NCI-H1417 treated with DMSO at 0.1 percent for 48 hours (cell line): ENCODE measurements at places on chromosomes 2 and 18.

GRCh38 chr18:48781163-48781987, 169.4 kb downstream of the SMAD7 start:
- no peak for DNase-seq

- DNase-seq, result no peak
These were observed 36.0 kb upstream of the TEX51 start for GRCh38 chr2:126862730-126863129.

- DNase-seq, result no peak
These were observed 45.4 kb upstream of the TAF1B start for GRCh38 chr2:9797681-9798556.

- no peak for DNase-seq
These were observed 238.5 kb upstream of the FBXO11 start for GRCh38 chr2:48144777-48145176.

GRCh38 chr2:183991968-183992367, 606.4 kb upstream of the ZNF804A start:
- no peak for DNase-seq

- no peak for DNase-seq
These were observed 75.0 kb upstream of the SLC1A4 start for GRCh38 chr2:64914247-64914646.

GRCh38 chr2:2797797-2798196, 466.7 kb upstream of the MYT1L start:
- no peak for DNase-seq

- no peak for DNase-seq
These were observed 45.1 kb downstream of the TET3 start for GRCh38 chr2:74029714-74030397.

GRCh38 chr2:172230889-172231401, 128.2 kb upstream of the DLX2 start:
- no peak for DNase-seq

- no peak for DNase-seq
These were observed 33.1 kb upstream of the MBP start for GRCh38 chr18:77165503-77166188.

GRCh38 chr2:14944562-14945346, 312.2 kb downstream of the LRATD1 start:
- no peak for DNase-seq

DNA sequence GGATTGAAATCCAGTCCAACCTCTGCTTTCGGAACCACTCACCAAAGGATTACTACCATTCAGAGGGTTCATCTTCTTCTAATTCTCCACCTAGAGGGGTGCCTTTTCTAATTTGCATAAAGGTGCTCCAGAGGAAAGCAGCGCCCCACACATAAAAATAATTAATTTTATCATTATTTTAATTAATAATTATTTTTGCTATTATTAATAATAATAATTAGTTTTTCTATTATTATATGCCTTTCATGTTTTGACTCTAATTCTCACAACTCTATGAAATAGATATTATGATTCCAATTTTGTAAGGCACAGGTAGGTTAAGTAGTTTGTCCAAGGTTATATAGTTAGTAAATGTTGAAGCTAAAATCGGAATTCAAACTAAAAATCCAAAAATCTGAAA, 51.9 kb downstream of the UNC80 start:
- no peak for DNase-seq

DNA sequence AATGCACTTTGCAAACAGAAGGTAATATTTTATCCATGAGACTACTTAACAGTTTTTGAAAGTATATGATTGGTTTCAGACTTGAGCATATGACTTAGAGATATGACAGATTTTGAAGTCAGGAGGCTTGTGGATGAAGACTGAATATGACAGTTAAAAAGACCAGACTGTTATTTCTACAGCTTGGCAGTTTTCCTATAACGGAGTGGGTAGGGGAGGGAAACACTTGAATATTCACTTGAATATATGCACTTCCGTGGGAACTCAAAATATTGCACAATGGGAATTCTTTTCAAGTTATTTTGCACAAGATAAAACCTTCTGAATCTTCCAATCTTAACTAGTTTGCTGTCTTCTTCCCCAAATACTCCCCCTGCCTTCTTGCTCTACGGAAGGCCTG, 64.6 kb upstream of the ACKR3 start:
- DNase-seq, result no peak

DNA sequence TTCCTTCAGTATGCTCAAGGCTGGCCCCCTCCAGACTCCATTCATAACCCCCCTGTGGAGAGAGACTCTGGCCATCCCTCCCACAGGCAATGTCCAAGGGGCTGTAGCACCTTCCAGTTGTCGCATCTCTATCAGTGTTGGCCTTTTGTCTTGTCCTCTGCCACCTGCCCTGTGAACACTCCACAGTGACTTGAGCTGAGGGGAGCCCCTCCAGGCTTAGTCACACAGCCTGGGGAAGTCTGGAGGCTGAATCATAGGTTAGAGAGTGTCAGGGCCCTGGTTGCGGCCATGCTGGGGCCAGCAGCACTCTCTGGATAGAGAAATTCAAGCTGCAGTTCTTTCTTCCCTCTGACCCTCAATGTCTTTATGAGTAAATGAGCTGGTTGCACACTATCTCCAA, 64.7 kb downstream of the GYPC start:
- DNase-seq, result no peak

DNA sequence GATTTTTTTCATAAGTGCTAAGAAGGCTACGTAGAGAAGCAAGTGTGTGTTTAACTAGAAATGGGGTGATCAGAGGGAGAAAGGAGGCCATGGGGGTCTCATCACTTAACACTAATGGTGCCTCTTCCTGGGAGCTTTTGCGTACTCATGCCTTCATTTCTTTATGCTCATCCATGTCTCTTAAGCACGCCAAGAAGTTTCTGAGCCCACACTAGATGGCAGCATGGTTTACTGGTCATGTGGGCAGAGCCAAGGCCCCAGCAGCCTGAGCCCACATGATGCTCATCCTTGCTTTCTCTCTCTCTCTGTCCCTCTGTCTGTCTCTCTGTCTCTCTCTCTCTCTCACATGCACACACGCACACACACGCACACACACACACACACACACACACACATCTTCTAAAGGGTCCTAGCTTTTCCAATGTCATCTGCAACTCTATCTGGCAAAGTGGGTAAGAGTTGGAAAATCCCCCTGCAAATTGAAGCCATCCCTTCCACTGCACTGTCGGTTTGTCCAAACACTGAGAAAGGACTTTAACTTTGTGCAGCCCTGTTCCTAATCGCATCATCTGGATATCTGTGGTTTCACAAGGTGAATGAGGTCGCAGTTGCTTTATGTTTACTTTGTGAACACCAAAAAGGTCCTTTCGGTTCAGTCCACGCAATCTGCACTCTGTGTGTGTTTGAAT, 137.1 kb upstream of the CCDC68 start:
- DNase-seq, result no peak

DNA sequence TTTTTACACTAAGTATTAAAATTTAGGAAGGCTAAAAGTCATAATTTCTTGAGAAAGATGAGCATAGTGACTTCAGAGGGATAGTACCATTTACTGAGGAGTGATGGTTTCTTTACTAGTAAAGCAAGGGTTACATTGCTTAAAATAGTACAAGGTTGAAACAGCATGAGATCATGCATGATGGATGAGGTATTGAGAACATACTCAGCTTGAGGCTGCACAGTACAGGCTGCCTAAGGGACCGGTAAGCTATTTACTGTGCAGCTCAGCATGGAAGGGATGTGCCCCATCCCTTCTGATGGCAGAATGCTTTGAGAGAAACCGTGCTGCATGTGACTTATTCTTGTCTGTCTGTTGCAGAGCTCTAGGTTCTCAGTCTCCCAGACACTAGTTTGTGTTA, 122.1 kb downstream of the EML6 start:
- DNase-seq, result no peak

DNA sequence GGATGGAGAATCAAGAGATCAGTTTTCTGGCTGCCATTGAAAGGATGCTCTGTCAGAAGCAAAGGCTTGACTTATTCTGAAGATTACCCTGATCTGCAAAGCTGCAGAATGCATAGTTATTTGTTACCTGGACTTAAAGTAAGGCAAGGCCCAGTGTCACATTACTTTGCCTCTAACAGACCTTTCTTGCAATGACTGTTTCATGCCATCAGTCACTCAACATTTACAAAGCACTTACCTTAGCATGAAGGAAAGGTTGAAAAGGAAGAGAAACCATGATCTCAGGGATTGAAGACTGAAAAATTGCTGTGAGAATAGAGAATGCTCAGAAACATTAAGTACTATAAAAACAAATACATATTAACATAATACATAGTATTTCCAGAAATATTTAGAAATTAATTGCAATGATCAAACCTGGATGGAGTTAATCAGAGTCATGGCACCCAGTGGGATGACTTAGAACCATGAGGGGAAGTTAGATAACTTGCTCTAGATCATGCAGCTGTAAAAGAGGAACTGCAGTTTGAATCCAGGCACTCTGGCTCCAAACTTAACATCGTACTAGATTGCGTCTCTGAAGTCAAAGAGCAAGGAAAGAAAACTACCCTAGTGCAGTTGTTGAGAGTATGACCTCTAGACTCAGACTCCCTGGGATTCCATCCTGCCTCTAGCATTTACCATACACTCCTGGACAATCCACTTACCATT, 26.5 kb upstream of the FAM117B start:
- no peak for DNase-seq

- no peak for DNase-seq
These were observed 6.2 kb downstream of the MRPS5 start for GRCh38 chr2:95115418-95115817.

GRCh38 chr2:143162123-143162837, 33.1 kb downstream of the ARHGAP15 start:
- DNase-seq, result no peak

DNA sequence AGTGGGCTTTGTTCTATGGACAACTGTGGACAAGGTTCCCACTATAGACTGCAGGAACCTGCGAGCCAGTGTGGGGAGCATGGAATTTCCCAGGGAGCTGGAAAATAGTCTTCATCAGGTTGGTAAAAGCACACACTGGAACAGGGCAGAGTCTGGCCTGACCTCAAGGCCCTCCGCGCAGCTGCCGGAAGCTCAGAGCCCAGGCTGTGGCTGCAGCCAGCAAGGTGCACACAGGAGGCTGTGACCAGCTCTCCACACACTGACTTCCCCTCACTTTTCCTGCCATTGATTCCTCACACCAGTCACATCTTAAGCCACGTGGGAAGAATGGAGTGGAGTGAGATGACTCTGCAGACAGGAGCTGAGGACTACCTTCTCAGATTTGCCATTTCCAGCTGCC, 19.1 kb downstream of the MAL start:
- no peak for DNase-seq

DNA sequence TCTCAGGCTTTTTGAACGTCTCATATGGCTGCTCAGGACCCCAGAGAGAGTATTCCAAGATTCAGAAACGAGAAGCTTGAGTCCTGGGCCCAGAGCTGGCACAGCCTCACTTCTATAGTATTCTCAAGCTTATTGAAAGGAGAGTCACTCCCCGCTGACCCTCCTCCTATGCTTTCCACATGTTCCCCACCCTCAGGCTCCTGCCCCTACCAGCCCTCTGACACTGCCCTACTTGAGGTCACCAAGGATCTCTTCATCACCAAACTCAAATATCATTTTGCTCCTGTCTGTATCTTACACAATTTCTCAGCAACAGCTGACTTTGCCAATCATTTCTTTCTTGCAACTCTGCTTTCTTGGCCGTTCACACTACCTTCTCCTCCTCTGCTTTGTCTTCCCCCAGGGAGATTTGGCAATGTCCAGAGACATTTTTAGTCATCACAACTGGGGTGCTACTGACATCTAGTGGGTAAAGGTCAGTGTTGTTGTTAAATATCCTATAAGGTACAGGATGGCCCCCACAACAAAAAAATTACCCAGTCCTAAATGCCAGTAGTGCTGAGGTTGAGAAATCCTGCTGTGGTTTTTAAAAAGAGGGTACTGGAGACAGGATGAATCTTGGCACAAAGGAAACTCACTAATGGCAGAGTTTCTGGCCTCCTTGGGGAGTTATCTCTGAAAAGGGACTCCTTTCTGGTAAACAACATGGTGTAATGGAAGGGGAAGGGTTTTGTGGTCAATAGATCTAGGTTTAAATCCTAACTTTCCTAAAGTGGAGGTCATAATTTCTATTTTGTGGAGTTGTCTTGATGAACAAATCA, 26.9 kb upstream of the INSIG2 start:
- no peak for DNase-seq

DNA sequence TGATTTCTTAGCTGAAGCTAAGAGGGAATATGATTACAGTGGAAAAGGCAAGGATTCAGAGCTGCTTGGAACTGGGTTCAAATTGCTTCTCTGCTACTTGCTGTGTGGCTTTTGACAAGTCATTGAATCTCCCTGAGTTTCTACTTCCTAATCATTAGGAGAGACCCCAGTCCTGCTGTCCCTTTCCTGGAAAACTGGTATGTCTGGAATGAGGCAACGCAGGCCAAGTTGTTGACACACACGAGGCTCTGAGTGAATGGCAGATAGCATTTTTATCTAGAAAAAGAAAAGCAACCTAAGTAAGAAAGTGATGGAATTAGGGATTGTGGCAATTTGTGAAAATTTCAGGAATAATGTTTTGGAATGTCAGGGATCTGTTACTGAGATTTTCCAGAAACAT, 123.6 kb downstream of the LPIN1 start:
- no peak for DNase-seq

DNA sequence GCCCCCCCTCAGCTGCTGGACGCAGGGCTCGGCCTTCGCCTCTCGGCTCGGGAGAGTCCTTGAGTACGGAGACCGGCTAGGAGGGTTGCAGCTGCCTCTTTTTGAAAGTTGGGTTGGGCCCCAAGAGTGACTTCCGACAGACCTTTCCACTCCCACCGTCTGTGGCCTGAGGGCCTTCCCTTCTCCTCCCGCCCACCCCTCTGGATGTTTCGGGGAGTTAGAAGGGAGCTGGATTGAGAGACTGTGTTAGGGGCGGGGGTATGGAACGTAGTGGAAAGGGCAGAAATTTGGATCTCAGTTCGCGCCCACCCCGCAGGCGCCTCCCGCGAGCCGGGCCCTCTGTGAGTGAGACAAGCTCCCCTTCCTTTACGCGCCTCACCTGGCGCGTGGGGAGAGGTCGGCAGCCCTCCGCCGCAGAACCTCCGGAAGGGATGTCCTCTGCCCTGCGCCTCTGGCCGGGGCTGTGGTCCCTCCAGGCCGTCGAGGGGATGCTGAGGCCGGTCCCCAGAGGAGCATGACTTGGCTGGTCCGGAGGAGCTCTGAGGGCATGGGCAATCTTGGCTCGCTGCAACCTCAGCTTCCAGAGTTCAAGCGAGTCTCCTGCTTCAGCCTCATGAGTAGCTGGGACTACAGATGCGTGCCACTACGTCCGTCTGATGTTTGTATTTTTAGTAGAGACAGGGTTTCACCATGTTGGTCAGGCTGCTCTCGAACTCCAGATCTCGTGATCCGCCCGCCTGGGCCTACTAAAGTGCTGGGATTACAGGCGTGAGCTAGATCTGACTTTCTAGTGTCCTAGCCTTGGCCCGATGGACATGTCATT, 15.9 kb downstream of the C2orf74 start:
- no peak for DNase-seq
